Hepatocyte (in vitro differentiated cells): ENCODE measurements at places on chromosomes 6 and 20. TPM values are rescaled to one million over a fixed set of nuclear protein-coding genes. Genes with fewer than 3 reads are reported as not detected.

Gene ZNF831
- not detected in 2 replicates for total RNA-seq

Gene RBPJL
- not detected in 2 replicates for total RNA-seq

Gene SNAP25
- total RNA-seq: 3.6 and 3.7 TPM in 2 replicates

Gene CRISP3
- not detected in 2 replicates for total RNA-seq

- no peaks in the 10 kb centered on the region for H3K36me3 ChIP-seq
- H3K27me3 ChIP-seq: no peaks in the 10 kb centered on the region
- H3K27ac ChIP-seq: no peak overlapping the region
- H3K4me3 ChIP-seq: no peak overlapping the region
- peak; percentile 39 for DNase-seq
Observed at GRCh38 chr6:42190554-42191183, 4.1 kb downstream of the GUCA1B start.

DNA sequence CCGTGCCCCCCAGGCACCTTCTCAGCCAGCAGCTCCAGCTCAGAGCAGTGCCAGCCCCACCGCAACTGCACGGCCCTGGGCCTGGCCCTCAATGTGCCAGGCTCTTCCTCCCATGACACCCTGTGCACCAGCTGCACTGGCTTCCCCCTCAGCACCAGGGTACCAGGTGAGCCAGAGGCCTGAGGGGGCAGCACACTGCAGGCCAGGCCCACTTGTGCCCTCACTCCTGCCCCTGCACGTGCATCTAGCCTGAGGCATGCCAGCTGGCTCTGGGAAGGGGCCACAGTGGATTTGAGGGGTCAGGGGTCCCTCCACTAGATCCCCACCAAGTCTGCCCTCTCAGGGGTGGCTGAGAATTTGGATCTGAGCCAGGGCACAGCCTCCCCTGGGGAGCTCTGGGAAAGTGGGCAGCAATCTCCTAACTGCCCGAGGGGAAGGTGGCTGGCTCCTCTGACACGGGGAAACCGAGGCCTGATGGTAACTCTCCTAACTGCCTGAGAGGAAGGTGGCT is 960 bp downstream of the TNFRSF6B start:
- DNase-seq: no peak
- H3K4me1 ChIP-seq: peaks cover 10% of the 10 kb centered on the region
- H3K36me3 ChIP-seq: no peaks in the 10 kb centered on the region
- no peaks in the 10 kb centered on the region for H3K27me3 ChIP-seq
- H3K4me3 ChIP-seq: no peak overlapping the region
- no peak overlapping the region for H3K27ac ChIP-seq
